ENCODE measurements at places on chromosomes 7 and 10.

GRCh38 chr7:95478272-95479037 lies 7.3 kb upstream of the ASB4 start:
- no peaks in the 10 kb centered on the region for H3K27me3 ChIP-seq
- no peak overlapping the region for H3K27ac ChIP-seq
- DNase-seq = peak; percentile 40
- no peaks in the 10 kb centered on the region for H3K36me3 ChIP-seq

DNA sequence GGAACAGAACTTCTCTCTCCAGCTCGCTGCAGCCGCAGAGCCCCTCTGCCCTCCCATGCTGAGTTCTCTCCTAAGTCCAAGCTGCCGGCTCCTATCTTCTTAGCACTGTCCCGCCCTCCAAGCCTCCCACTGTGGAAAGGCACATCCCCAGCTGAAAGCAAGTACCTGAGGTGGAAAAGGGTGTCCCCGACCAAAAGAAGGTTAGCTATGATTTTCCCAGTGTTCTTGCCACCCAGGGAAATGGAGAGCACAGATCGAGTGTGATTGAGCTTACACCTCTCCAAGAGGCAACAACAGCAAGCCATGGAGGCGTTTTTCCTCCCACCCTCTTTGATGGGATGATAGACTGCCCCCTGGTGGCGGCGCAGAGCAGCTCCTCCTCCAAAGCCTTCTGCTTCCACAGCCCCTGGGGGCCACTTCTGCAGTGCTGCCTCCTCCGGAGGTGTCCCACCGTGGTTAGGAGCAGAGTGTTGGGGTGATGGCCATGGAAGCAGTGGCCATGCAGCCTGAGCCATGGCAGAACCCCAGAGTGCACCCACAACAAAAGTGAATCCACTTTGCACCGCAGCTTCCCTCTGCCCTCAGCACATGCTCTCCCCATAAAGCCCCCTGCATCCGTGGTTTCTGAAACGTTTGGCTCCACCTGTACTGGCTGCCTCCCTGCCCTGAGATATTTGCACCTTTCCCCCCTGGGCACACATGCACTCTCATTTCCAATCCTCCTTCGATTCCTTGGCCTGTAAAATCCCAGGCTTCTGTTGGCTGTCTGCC lies 143.1 kb upstream of the STK17A start:
- H3K4me3 ChIP-seq = no peak overlapping the region
- H3K36me3 ChIP-seq = no peaks in the 10 kb centered on the region
- H3K27me3 ChIP-seq = no peaks in the 10 kb centered on the region
- DNase-seq = peak; percentile 74

- peak overlapping the region; percentile 79 for H3K27ac ChIP-seq
- peak overlapping the region; percentile 97 for H3K4me3 ChIP-seq
- peaks cover 11% of the 10 kb centered on the region for H3K4me1 ChIP-seq
These were observed 1.1 kb downstream of the JMJD1C start for GRCh38 chr10:63464402-63465292.

- H3K27ac ChIP-seq = no peak overlapping the region
- no peak overlapping the region for H3K4me3 ChIP-seq
- no peak for DNase-seq
- no peaks in the 10 kb centered on the region for H3K36me3 ChIP-seq
These were observed 86.7 kb upstream of the IL6 start for GRCh38 chr7:22640269-22640668.

GRCh38 chr10:112663234-112664125 lies 216.5 kb downstream of the VTI1A start:
- H3K36me3 ChIP-seq = peaks cover 12% of the 10 kb centered on the region
- no peak overlapping the region for H3K4me3 ChIP-seq
- H3K27ac ChIP-seq = no peak overlapping the region

DNA sequence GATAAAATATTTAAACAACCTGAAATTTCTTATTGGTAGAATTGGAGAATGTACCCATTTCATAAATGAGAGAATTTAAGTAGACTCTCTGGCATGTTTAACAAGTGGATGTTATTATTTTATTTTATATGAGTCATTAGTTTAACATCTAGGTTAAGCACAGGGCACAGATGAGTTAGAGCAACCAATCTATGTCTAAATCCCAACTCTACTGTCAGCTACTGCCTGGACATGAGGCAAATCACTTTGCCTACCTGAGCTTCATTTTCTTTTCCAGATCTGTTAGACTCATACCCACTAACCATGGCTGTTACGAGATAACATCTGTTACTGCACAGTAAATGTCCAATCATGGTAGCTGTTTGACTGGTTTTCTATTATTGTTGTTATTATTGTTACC lies 251.1 kb downstream of the INHBA start:
- no peak overlapping the region for H3K4me3 ChIP-seq
- no peaks in the 10 kb centered on the region for H3K4me1 ChIP-seq
- DNase-seq = no peak
- H3K27ac ChIP-seq = no peak overlapping the region

GRCh38 chr10:109114579-109114978 lies 808.7 kb downstream of the XPNPEP1 start:
- no peak for DNase-seq
- no peaks in the 10 kb centered on the region for H3K36me3 ChIP-seq
- H3K27me3 ChIP-seq = no peaks in the 10 kb centered on the region
- H3K4me3 ChIP-seq = no peak overlapping the region

- H3K36me3 ChIP-seq = no peaks in the 10 kb centered on the region
- H3K27ac ChIP-seq = no peak overlapping the region
These were observed 213.8 kb upstream of the ZNF804B start for GRCh38 chr7:88545663-88546062.

DNA sequence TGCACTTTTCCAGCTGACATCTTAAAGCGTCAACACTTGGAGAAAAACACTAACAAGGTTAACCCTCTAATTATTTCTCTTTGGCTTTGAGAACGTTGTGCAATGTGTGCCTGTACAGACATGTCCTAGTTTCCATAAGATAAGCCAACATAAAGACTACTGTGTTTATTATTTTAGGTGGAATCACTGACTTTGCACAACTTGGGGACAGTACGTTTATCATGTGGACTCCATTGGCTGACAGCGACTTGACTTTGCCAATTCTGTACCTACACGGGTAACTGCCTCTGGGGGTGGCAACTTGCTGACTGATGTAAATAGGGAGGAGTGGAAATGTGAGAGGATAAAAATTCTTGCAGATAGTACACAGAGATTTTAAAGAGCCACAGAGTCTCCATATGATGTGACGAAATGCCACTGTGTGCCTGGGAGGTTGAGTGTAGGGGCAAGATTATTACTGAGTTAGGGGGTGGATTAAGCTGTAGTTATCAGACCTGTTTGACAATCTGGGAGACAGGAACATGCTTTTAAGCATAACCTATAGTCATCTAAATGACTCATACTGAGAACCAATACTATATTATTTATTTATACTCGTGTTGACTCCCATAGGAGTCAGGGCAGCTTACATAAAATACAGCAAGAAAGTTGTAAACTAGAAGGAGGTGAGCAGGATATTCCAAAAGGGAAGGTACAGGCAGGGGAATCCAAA lies 21.0 kb downstream of the SLC13A4 start:
- no peak overlapping the region for H3K27ac ChIP-seq
- no peaks in the 10 kb centered on the region for H3K36me3 ChIP-seq
- H3K4me3 ChIP-seq = no peak overlapping the region
- no peak for DNase-seq
- no peaks in the 10 kb centered on the region for H3K4me1 ChIP-seq

GRCh38 chr10:70744617-70745143 lies 40.5 kb downstream of the TBATA start:
- no peak overlapping the region for H3K4me3 ChIP-seq
- H3K27me3 ChIP-seq = no peaks in the 10 kb centered on the region
- DNase-seq = no peak
- H3K4me1 ChIP-seq = peaks cover 54% of the 10 kb centered on the region

DNA sequence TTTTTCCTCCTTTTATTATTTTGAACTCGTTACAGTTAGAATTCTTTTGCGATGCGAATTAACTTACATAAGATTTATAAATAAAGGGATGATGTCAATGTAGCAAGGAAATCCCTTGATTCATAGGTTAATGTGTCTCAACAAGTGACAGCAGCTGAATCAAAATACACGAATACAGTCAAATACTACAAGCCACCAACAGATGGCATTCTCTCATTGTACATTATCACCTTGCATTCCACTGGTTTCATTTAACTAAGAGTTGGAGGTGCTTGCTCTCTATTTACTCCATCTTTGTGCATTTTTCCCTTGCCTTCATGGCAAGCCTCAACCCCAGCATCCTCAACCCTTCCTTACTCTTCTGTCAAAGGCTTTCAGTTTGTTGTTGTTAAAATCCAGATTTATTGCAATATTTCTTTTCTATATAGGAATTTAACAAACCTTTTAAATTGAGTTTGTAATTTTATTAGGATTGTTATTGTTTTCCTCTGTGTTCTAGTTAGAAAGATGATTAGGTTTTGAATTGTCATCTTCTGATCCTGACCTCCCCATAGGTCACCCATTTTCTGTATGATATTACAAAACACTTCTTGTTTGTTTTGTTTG lies 78.3 kb downstream of the SLC25A40 start:
- no peaks in the 10 kb centered on the region for H3K27me3 ChIP-seq
- no peaks in the 10 kb centered on the region for H3K36me3 ChIP-seq

GRCh38 chr7:3432911-3433310 lies 131.9 kb downstream of the SDK1 start:
- H3K27me3 ChIP-seq = no peaks in the 10 kb centered on the region
- no peak overlapping the region for H3K27ac ChIP-seq
- H3K4me1 ChIP-seq = no peaks in the 10 kb centered on the region
- no peak overlapping the region for H3K4me3 ChIP-seq
- no peaks in the 10 kb centered on the region for H3K36me3 ChIP-seq
- no peak for DNase-seq

DNA sequence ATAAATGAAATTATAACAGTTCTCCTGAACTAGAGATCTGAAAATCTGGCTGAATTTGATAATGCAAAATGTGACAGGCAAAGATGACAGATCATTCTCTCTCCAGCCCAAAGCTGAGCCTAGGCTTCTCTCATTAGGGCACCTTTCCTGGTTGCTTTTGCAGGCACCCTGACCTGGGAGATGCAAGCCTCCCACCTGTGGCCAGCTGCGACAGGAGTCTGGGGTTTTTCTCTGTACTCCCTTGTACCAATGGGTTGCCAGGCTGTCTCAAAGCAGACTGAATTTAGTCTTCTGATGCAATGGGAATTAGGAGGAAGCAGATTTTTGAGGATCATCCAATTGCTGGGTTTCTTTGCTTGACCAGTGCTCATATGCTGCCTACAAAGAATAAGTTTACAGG lies 85.0 kb upstream of the EFCAB10 start:
- H3K27me3 ChIP-seq = no peaks in the 10 kb centered on the region
- H3K4me3 ChIP-seq = no peak overlapping the region
- H3K27ac ChIP-seq = no peak overlapping the region
- H3K4me1 ChIP-seq = peaks cover 5% of the 10 kb centered on the region
- peaks cover 34% of the 10 kb centered on the region for H3K36me3 ChIP-seq

DNA sequence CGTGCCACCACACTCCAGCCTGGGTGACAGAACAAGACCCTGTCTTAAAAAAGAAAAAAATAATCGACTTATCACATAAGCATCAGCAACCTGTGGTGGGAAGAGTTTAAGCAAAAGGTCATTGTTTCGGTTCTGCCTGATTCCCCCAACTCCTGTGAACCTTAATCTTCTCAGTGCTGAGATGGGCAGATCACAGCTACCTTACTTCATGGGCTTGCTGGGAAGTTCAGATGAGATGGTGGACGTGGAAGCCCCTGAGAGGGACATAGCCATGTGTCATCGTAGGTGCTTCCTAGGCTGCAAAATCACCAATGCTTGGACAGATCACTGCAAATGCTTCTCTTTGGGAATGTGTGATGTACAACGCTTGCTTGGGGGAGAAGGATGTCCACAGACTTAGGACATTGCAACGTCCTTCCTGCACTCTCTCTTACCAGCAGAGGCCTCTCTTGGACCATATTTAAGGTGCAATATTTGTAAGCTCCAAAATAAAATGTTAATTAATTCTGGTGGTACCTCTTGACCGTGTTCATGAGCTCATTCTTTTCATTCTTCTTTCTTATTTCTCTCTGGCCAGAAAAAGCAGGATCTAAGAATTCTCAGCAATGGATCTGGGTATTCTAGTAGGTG lies 8.6 kb downstream of the GJD4 start:
- H3K27me3 ChIP-seq = peaks cover 37% of the 10 kb centered on the region
- no peak overlapping the region for H3K27ac ChIP-seq
- H3K4me3 ChIP-seq = no peak overlapping the region
- DNase-seq = no peak
- H3K36me3 ChIP-seq = no peaks in the 10 kb centered on the region
- H3K4me1 ChIP-seq = no peaks in the 10 kb centered on the region

- H3K36me3 ChIP-seq = peaks cover 3% of the 10 kb centered on the region
- H3K27ac ChIP-seq = no peak overlapping the region
- no peak overlapping the region for H3K4me3 ChIP-seq
- H3K27me3 ChIP-seq = no peaks in the 10 kb centered on the region
- no peak for DNase-seq
These were observed 67.8 kb downstream of the INPP5A start for GRCh38 chr10:132605390-132605789.

- no peak overlapping the region for H3K27ac ChIP-seq
- no peaks in the 10 kb centered on the region for H3K4me1 ChIP-seq
- H3K4me3 ChIP-seq = no peak overlapping the region
These were observed 19.4 kb upstream of the TMEM72 start for GRCh38 chr10:44891721-44892120.

DNA sequence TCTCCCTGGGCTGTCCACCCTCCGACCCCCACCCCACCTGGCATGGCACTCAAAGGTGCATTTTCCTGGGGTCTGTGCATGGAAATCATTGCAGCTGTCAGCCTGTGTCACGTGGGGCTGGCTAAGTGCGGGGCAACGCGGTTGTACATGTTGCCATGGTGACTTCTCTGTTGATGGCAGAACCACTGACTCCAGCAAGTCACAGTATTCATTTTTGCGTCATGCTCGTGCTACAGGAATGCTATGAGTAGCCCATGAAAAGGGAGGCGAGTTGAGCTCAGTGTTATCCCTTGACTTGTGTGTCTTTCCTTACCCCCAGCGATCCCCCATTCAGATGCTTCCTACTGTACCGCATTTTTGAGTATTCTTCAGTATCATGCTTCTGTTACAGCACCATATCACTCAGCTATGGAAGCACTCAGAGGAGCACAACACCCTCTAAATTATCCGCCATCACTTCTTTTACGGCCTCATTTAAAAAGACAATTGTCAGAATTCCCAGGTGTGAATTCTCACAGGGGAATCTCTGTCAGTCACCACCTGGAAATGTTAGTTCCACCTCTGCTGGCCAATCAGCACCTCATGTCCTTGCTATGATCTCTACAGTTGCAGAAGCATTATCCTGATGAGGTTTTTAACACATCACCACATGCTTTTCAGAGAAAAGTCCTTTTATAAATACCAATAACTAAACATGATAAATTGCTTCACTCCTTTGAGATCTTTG lies 194.4 kb upstream of the C7orf33 start:
- peaks cover 13% of the 10 kb centered on the region for H3K4me1 ChIP-seq
- DNase-seq = no peak
- H3K4me3 ChIP-seq = no peak overlapping the region

DNA sequence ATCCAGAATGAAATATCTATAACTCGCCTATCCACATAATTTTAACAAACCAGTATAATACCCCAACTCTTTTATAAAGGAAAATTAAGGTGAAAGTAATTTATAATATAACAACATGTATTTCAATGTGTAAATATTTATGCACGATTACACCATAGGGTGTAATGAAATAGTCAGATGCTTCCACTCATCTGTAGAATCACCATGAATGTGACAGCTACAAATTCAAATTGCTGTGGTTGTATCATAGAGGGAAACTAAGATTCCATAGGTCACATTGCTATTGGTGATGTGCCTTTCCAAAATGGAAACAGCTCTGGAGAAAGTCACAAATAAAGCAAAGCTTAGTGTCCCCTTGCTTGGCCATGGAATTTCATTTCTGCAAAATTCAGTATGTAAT lies 95.7 kb downstream of the CPED1 start:
- no peaks in the 10 kb centered on the region for H3K27me3 ChIP-seq
- H3K4me3 ChIP-seq = no peak overlapping the region
- DNase-seq = no peak
- H3K4me1 ChIP-seq = no peaks in the 10 kb centered on the region
- no peaks in the 10 kb centered on the region for H3K36me3 ChIP-seq
- H3K27ac ChIP-seq = no peak overlapping the region

Measured in common myeloid progenitor, CD34-positive (primary cell).